ENCODE measurements at places on chromosomes 4 and X.

- DNase-seq: no peak
These were observed 103.4 kb upstream of the PAK3 start for GRCh38 chrX:110992611-110993010.

GRCh38 chr4:95386410-95386809, 162.4 kb downstream of the UNC5C start:
- no peak for DNase-seq

DNA sequence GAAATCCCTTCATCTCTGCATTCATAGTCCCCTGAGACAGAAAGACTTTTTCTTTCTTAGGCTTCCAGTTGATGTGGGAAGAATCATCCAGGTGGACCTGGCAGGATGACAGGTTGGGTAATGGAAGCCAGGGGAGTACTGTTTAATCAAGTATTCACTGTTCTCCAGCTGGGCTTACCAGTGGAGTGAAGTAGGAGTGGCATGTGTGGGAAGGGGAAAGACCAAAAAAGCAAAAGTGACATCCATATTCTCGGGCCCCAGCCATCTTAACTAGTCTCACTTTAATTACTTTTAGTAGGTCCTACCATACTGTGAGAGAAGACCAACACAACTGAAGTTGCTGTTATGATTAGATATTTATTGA, 18.5 kb downstream of the VSIG4 start:
- no peak for DNase-seq

DNA sequence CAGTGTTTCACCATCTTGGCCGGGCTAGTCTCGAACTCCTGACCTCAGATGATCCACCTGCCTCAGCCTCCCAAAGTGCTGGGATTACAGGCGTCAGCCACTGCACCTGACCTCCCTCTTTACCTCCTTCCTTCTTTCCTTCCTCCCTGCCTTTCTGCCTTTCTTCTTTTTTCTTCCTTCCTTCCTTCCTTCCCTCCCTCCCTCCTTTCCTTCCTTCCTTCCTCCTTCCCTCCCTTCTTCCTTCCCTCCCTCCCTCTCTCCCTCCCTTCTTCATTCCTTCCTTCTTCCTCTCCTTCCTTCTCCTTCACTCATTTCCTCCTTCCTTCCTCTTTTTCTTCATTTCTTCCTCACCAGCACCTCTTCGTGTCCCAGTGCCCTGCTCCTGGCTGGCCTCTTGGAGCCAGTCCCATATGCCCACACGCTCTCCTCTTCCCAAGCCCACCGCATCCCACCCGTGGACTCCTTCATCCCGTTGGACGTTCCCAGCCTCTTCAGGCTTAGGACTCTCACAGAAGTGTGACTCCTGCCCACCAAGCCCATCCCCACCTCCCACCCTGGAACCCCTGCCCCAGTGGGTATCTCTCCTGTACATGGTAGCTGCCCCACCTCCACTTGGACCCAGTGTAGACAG, 22.6 kb downstream of the CSF2RA start:
- DNase-seq: no peak

- no peak for DNase-seq
These were observed 2.6 kb downstream of the ARHGAP24 start for GRCh38 chr4:85477534-85477933.

DNA sequence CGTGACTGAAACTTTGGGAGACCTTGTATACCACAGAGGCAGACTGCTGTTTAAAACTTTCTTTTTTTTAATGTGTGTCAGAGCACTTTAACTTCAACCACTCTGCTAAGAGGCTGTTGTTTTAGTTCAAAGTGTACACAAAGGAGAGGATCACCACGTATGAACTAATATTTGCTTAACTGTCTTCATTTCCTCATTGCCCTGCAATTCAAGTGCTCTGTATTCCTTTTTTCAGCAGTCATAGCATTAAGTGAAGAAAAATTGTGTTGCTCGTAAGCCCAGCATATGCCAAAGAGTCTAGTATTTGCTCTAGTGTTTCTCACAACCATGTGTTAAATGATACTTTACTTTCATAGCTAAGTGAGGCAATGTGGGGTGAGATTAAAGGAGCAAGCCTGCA, 63.0 kb upstream of the HHIP start:
- DNase-seq: no peak

DNA sequence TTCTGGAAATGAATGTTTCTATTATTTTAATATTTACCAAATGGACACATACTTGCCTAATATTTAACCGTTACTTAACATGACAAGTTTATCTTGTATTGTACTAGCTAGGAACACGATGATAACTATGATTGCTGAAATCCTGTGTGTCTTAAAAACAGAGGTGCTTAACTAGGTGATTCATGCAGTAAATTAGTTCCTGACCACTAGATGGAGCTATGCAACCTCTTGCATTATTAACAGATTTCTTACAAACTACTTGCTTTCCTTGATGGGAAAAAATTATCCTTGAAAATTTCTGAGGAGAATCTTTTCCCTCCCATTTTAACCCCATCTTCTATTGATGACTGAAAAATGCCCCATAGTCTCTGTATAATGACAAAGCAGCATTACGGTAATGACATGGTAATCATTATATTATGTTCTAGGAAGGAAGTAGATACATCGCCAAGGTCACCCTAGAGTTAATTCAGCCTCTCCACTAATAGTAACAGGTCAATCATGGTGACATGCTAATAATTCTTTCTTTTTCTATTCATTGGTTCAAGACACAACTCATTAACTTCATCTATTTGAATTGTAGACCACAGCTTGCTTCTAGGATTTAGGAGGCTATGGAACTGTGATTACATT, 844.2 kb downstream of the RAPGEF2 start:
- no peak for DNase-seq

DNA sequence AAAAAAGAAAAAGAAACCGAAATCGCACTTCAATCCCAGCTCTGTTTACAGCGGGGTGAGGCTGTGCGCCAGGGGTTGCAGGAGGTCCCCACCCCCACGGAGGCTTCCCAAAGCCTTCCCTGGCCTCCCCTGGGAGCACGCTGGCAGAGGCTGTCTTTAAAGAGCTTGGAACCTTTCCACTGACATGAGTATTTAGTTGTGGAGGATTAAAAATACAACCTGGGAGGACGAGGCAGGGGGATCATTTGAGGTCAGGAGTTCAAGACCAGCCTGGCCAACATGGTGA, 69.1 kb downstream of the PPP2R2C start:
- no peak for DNase-seq

- no peak for DNase-seq
These were observed 2332.1 kb downstream of the PCDH7 start for GRCh38 chr4:33052241-33052640.

- DNase-seq: no peak
These were observed 114.8 kb downstream of the CDS1 start for GRCh38 chr4:84697615-84698201.

Measured in right forelimb (tissue), 1 donor.